ENCODE measurements at places on chromosomes 4 and X.

- DNase-seq = no peak
Measured at GRCh38 chr4:139017861-139018260, 2.3 kb downstream of the NOCT start.

DNA sequence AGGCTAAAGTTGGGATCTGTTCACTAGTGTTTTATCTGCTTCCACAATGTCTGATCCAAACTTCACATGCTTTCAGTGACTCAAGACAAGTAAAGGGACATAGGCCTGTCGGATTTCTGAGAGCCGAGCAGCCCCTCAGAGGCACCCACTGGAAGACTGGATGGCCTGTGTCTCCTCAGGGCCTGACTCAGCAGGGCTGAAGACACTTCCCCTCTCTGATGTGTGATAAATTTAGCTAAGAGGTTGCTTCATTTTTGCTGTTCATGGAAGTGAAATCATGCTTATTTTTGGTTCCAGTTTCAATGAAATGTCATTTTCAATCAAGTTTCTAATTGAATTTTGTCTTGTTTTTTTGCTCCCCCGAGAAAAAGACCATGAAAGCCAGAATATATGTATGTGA, 93.7 kb downstream of the MXRA5 start:
- DNase-seq = no peak

DNA sequence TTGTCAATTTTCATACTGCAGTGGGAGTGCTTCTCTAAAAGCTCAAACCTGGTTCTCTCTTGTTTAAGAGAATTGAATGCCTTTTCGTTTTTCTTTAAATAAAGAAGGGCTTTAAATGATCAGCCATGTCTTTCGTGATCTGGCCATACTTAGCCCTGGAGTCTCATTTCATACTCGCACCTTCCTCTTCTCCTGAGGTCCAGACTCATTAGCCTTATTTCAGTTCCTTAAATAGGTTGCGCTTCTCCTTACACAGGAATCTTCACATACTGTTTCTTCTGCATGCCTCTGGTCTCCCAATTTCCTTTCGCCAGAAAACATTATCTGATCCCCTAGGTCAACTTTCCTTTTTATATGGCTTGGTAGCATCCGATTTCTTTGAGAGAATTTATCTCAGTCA, 565.6 kb upstream of the TENM3 start:
- DNase-seq = no peak

DNA sequence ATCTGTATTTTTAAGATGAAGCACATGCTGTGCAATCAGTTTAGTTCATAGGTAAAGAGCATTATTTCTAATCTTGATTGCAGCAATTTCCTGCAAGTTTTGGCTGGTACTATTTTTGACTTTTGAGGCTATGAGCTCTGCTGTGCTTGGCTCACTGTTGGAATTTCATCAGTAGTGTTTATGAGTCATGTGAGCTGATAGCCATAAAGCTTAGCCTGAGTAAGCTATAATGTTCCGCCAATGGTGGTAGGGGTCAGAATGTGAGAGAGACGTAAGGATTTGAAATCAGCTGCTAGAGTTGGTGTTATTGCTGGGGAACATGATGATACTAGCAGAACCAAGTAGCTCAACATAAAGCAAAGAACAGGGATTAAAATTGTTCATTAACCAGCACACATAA, 590.9 kb upstream of the GNPDA2 start:
- DNase-seq = no peak

- no peak for DNase-seq
Measured at GRCh38 chrX:49064735-49065134, 5.9 kb downstream of the CCDC120 start.

GRCh38 chr4:169133932-169134331, 123.9 kb upstream of the CBR4 start:
- DNase-seq = no peak

DNA sequence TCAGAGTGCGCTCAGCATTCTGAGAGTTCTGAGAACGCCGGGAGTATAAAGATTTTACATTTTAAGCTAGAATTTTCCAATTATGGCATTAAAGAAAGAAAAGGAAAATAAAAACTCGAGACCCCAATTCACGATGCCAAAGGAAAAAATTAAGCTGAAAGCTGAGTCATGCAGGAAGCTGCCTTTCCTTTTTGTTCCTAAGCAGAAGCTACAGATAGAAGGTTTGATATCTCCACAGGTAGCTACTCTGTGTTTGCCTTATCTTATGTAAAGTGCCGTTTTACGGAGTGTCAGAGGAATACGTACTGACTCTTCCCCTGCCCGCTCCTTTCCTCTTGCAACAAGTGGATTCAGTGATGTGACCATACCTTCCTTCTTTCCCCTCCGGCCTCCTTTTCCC, 10.8 kb upstream of the SORBS2 start:
- no peak for DNase-seq

DNA sequence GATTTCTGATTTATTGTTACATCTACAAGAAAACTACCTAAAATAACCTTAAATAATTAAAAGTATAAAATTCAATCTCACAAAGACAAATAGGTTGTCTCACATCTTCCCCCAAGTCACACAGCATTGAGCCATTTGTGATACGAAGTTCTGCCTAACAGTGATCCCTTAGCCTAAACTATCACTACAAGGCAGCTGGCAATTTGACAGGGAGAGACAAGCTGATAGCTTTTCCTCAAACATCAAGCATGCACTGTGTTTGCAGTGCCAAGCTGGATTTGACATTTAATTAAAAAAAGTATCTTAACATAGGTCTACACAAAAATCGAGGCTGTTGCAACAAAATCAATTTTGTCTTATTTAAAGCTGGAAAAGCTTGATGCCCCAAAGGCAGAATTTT, 464.7 kb upstream of the TRAM1L1 start:
- DNase-seq = no peak

DNA sequence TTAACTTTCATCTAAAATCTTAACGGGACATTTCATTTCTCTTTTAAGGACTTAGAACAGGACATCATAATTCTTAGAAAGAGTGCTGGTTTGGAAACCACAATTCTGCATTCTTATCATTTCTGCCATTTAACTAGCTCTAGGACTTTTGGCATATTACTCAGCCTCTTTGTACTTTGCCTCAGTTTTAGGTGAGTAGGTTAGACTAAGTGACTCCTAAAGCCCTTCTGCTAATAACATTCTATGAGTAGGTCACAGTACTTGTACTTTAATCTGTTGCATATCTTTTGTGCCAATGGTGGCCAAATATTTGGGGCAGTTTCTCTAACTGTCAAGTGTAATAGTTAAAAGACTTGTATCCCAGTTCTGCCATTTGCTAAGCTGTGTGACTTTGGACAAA, 115.4 kb upstream of the NUDT6 start:
- DNase-seq = no peak

DNA sequence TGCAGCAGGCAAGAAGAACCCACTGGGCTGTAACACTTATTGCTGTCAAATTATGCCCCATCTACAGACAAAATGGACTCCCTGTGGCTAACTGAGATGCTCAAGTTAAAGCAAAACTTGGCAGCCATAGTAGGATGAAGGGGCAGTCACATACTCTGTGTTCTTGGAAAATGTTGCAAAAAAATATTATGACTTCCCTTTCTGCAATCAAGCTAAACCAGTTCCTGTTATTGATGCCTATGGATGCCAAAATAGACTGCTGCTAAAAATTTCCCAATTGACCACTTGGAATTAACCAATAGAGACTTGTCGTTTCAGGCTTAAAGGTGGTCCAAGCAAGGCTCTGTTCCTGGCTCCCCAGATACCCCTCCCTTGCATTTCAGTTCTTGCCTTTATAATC, 49.5 kb downstream of the IQCM start:
- DNase-seq = no peak

- no peak for DNase-seq
Measured at GRCh38 chr4:86833615-86834014, 15.6 kb downstream of the SLC10A6 start.

- DNase-seq = no peak
Measured at GRCh38 chrX:40145001-40145922, 47.5 kb upstream of the BCOR start.

- no peak for DNase-seq
Measured at GRCh38 chrX:71191248-71191647, 31.8 kb upstream of the GJB1 start.

- no peak for DNase-seq
Measured at GRCh38 chr4:183588169-183588675, 70.8 kb downstream of the RWDD4 start.

DNA sequence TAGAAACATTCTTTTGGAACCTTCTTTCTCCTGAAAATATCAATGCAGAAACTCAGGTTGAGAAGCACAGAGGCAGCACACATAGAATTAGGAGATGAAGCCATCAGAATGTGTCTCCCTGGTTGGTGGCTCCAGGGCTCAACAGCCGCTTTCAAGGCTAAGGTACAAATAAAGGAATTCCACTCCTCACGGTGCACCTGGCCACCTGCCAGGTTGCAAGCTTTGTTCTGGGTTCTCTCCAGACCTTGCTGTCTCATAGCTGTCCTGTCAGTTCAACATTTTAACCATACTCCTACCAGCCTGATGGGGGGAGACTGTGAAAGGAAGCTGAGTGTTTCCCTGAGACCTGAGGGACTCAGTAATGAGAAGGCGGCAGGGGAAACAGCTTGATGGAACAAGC, 96.3 kb upstream of the HPF1 start:
- no peak for DNase-seq

- DNase-seq = no peak
Measured at GRCh38 chr4:58166490-58166889, 1056.3 kb upstream of the IGFBP7 start.

DNA sequence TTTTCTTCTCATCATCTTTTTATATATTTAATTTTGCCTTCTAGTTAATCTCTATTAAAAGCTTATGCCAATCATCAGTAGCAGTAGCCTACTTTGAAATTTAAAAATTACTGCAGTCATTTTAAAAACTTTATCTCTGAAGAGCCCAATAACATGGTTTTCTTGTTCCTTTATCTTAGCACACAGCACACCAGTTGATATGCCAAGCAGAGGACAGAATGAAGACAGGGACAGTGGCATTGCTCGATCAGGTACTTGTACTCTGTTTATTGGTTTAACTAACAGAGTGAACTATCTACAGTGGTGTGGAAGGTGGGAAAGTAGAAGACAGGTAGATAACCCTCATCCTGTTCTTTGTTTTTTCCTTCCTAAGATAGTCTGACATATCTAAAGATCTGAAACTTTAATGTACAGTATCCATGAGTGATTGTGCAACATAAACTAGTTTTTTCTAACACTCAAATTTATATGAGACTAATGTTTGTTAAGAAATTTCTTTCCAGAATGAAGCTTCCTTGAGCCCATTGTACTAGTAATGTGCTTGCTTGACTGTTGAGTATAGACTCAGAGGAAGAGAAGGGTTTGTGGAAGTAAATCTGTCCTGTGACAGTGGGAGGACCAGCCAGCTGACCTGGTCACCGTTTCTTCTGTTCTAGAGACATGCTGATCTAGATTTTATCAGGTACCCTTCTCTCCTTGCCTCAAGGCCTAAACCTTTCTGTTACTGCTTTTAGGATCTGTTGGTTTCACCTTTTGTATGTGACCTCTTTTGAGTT, 66.6 kb downstream of the FNIP2 start:
- DNase-seq = no peak

GRCh38 chr4:101157415-101158133, 189.8 kb downstream of the PPP3CA start:
- DNase-seq = no peak

DNA sequence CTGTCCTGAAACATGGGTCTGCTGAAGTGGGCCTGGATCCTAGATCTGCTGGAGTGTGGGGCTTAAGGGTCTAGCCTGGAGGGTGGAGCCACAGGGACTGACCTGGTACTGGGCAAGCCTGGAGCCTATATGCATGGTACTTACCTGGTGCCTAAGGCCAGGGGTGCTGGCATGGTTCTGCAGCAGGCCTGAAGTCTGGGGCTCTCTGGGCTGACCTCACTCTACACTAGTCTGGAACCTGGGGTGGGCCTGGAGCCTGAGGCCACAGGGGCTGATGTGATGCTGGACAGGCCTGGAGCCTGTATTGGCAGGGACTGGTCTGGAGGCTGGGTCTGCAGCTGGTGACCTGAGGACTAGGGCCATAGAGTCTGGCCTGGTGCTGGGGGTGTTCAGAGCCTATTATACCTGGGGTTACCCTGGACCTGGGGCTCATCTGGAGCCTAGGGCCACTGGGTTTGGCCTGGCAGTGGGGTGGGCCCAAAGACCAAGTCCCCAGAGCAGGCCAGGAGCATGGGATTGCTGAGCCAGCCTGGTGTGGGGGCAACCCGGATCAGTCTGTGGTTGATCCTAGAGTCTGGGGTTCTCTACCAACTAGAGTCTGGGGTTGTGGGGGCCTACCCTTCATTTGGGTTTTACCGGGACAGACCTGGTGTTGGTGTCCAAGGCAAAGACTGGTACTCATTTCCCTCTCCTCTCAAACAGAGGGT, 179.6 kb downstream of the SLC4A4 start:
- no peak for DNase-seq

DNA sequence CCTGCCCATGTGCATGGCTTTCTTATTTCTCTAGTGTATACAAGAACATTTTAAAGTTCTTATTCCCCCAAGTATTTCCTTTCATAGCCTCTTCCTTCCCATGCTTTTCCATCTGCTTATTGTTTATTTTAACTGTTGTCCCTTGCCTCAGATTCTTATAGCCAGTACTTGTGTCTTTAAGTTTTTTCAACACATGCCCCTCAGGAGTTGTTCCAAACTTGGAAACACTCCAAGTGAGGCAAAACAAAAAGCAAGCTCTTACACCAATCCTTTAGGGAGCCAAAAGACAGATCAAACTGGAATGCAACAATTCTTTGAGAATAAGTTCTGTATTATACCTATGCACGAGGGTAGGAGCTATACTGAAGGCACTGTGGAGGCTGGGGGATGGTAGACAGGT, 222.0 kb upstream of the STK26 start:
- no peak for DNase-seq

- no peak for DNase-seq
Measured at GRCh38 chrX:16966752-16967448, 20.4 kb downstream of the REPS2 start.

DNA sequence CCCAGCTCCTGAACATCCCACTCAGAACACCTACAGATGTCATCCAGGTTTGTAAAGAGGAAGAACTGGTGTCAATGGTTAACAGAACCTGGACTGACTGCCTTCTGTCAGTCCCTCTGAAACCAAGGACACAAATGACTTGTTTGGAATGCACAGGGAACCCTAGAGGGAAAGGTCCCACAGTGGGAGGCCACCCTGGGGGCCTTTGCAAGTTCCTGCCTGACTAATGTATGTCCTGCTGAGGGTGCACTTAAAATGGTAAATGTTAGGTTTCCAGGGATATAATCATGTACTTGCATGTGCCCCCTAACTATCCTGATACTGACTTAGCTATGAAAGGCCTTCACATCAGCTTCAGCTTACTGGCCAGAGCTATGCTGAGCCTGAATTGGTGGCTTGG, 15.0 kb upstream of the XAGE2 start:
- DNase-seq = no peak

GRCh38 chr4:83082777-83083176, 31.8 kb downstream of the PLAC8 start:
- no peak for DNase-seq

GRCh38 chrX:19179389-19179788, 57.1 kb upstream of the ADGRG2 start:
- DNase-seq = no peak

- DNase-seq = no peak
Measured at GRCh38 chrX:112148397-112148796, 65.8 kb upstream of the TRPC5 start.

- no peak for DNase-seq
Measured at GRCh38 chr4:119093042-119093827, 42.4 kb upstream of the MYOZ2 start.

- DNase-seq = no peak
Measured at GRCh38 chrX:108312957-108313356, 125.3 kb downstream of the COL4A6 start.

All from CD8-positive, alpha-beta memory T cell (primary cell).